ENCODE measurements at places on chromosomes 5 and 9. TPM values are rescaled to one million over a fixed set of nuclear protein-coding genes. Genes with fewer than 3 reads are reported as not detected.

Gene SLC1A1
- total RNA-seq: 1.8 TPM

Gene NTRK2
- total RNA-seq: under 0.01 TPM

Gene C5orf63
- total RNA-seq: 4.0 TPM

Gene PNPLA7
- under 0.01 TPM for total RNA-seq

Gene PLPP7
- not detected for total RNA-seq

Gene IGIP
- 7.2 TPM for total RNA-seq

Gene IFNK
- total RNA-seq: not detected

Gene NR3C1
- 47.6 TPM for total RNA-seq

Gene PCDHB6
- total RNA-seq: not detected

Gene GBGT1
- 0.34 TPM for total RNA-seq

Gene CATSPER3
- 0.21 TPM for total RNA-seq

Gene OR2V1
- not detected for total RNA-seq

All from nasal cavity respiratory epithelium epithelial cell of viscerocranial mucosa (primary cell).